GF-D8 (cell line): ENCODE measurements at places on chromosomes 7 and 10.

DNA sequence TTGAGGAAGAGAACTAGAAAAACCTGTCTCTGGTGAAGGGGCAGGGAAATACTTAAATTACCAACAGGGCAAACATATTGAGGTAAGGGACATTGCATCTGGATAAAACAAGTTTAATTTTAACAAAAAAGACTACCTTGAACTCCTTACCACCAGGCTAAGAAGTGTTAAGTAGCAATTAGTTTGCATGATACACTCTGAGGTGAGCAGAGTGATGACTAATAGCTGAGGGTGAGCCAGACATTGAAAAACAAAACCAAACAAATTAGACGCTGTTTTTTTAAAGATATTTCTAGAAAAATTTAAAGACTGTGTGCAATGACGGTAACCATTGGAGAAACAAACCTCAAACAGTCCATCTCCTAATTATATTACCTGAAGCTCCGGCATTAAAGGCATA, 105.9 kb downstream of the ANKRD7 start:
- DNase-seq: no peak

DNA sequence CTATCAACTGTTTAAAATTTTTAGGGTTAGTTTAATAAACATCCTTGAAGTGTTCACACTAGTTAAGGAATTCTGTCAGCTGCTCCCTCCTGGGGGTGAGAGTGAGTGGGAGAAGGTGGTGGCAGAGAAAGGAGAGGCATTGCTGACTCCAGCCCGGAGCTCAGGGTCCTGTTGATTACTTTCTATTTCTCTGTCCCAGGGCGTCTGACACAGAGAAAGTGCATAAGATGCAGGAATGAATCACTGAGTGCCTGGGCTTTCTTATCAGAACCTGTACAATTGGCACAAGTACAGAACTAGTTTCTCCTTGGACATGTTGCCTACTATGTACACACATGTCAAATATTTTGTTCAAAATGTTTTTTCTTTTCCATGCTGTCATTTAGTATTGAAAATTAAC, 410.8 kb upstream of the COBL start:
- DNase-seq: no peak

DNA sequence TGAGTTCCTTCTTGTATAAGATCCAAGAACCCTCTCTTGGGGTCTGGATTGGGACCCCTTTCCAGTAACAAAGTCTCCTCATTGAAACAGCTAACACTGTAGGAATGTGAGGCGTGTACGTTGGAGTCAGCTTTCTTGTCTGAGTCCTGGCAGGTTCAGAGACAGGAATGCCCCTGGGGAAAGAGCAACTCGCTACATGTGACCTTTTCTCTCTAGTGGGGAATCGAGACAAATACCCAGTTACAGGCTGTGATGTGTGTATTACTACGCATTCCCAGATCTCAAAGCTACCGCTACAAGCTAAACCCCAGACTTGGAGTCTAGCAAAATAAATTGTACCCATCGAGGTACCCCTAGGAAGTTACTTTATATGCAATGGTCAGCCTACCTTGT, 85.6 kb upstream of the FRMD4A start:
- DNase-seq: no peak

GRCh38 chr10:9297580-9297979, 1243.1 kb downstream of the GATA3 start:
- DNase-seq: no peak

- no peak for DNase-seq
These were observed 60.9 kb upstream of the ADRB1 start for GRCh38 chr10:113982769-113983168.

GRCh38 chr10:32887481-32887880, 70.5 kb downstream of the ITGB1 start:
- DNase-seq: no peak

DNA sequence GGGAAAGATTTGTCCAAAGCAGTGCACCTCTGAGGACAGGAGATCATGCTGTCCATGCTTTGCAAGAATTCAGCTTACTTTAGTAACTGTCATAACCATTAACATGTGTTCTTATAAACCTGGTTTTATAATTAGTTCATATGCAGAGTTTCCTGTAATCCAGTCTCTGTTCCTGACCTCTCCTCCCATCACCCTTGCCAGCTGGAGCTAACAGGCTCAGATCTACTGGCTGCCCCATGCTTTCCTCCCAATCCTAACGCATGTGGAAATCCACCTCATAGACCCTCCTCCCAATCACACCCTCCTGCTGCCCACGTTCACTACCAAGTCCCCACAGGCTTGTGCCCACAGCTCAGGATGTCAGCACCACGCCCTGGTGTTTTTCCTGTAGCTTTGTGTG, 45.3 kb upstream of the PFKP start:
- DNase-seq: no peak

DNA sequence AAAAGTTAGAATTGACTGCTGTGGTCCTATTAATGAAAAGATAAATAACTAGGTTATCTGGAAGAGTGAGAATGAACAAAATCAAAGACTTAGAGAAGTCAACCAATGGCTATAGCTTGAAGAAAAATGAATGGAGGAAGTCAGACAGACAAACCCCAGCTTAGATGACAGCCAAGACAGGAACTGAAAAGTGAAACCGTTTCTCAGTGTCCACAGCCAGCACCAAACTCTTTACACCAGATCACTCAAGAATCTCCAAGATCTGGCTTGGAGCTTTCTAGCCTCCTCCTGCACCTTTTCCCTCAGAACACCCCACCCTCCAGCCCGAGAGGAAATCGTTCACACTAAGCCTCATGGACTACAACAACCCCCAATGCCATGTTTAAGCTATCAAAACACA, 167.0 kb downstream of the SFMBT2 start:
- no peak for DNase-seq

DNA sequence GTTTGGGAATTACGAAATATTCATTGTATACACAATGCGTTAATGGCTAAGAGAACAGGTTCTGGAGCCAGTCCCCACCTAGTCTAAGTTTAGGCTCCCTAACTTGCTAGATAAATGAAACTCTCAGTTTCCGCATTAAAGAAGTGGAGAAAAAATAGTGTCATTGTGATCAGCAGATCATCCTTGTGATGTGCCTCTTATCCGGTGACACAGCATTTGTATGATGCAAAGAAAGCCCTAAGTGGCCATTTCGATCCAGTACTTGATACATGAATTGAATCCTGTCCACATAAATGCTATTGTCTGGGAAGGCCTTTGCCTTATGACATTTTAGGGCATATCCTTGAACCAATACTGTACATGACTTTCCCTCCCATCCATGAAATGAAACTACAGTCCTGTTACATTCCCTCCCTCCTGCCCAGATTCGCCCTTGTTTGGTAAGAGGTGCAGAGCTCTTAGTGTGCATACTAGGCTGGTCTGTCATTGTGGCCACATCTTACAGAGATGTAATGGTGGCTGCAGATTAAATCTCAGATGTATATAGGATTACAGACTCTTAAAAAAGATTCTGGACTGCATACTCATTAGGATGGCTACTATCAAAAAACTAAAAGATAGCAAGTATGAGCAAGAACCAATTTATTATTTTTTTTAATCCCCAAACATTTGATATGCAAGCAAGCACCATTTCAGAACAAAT, 80.9 kb downstream of the LRRC4 start:
- DNase-seq: no peak

GRCh38 chr10:89937494-89937893, 236.1 kb downstream of the KIF20B start:
- no peak for DNase-seq

DNA sequence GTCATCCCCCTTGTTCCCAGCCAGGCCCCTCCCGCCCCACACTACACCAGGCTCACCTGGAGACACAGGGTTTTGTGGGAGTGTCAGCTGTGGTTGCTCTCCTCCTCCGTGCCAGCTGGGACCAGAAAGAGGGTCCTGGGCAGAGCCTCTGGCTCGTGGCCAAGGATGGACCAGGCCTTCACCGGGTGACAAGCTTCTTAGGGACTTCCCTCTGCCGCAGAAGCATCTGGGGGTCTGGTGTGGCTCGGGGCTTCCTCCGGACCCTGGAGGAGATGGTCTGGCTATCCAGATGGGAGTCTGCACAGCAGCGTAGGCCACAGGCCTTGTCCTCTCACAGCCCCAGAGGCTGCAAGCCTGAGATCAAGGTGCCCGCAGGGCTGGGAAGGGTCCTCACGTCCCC, 63.8 kb upstream of the CFAP46 start:
- no peak for DNase-seq

DNA sequence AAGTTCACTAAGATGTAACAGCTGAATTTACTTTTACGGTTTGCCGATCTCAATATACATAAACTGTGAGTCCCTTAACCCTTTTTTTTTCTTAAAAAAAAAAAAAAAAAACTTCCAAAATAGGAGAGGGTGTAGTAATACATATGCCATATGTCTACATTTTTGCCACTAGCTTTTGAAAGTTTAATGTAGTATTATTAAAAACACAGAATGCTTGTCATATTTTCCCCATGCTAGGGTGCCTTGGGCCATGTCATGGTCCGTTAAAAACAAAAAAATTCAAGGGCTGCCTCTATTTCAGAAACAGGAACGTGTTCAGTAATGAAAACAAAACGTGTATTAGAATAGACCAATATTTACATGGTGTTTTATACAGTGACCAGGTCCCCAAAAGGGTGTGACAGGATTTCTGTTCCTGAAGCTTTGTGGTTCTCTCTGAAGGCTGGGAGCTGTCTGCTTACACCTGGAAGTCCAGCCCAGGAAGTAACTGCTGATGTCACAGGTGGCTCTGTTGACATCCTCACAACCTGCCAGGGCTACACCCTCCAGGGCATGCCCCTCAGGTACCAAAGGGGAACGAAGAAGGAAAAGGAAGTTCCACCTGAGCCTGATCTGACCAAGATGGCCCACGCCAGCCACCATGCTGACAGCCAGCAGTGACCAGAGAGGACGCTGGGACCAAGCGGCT, 79.0 kb downstream of the COBL start:
- no peak for DNase-seq

GRCh38 chr10:16992611-16993119, 136.9 kb downstream of the CUBN start:
- no peak for DNase-seq

DNA sequence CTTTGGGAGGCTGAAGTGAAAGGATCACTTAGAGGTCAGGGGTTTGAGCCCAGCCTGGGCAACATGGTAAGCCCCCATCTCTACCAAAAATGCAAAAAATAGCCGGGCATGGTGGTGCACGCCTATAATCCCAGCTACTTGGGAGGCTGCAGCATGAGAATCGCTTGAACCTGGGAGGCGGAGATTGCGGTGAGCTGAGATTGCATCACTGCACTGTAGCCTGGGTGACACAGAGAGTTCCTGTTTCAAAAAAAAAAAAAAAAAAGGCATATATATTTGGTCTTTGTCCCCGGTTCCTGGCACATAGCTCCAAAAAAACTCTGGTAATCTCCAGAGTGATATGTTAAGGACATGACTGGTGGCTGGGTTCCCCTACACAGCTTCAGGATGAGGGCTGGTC, 147.3 kb downstream of the SEC23IP start:
- DNase-seq: no peak

- DNase-seq: no peak
These were observed 727 bp downstream of the RET start for GRCh38 chr10:43077421-43078171.

- DNase-seq: no peak
These were observed 3.3 kb downstream of the ETV1 start for GRCh38 chr7:13986208-13986607.

- DNase-seq: no peak
These were observed 23.1 kb downstream of the TCAF1 start for GRCh38 chr7:143878884-143879283.

- DNase-seq: no peak
These were observed 333 bp downstream of the SMNDC1 start for GRCh38 chr10:110304394-110304779.

GRCh38 chr10:104472957-104473745, 119.5 kb downstream of the CFAP58 start:
- peak; percentile 65 for DNase-seq

- no peak for DNase-seq
These were observed 101.6 kb downstream of the CCSER2 start for GRCh38 chr10:84429926-84430520.

- DNase-seq: no peak
These were observed 79.5 kb downstream of the CARD11 start for GRCh38 chr7:2964208-2964607.

GRCh38 chr10:112115781-112116385, 67.7 kb downstream of the GPAM start:
- DNase-seq: no peak

DNA sequence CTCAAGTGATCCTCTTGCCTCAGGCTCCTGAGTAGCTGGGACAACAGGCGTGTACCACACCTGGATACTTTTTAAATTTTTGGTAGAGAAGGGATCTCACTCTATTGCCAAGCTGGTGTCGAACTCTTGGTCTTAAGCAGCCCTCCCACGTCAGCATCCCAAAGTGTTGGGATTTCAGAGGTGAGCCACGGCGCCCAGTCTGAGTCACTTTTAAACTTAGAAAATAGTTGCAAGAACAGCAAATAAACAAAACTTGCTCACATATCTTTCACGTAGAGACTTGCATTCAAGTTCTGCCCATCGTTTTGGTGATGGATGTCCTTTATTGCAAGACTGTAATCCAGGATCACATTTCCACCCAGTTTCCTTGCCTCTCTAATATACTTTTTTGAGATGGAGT, 16.6 kb downstream of the GTF2I start:
- no peak for DNase-seq

- DNase-seq: no peak
These were observed 8.1 kb downstream of the GDF2 start for GRCh38 chr10:47330366-47330765.

DNA sequence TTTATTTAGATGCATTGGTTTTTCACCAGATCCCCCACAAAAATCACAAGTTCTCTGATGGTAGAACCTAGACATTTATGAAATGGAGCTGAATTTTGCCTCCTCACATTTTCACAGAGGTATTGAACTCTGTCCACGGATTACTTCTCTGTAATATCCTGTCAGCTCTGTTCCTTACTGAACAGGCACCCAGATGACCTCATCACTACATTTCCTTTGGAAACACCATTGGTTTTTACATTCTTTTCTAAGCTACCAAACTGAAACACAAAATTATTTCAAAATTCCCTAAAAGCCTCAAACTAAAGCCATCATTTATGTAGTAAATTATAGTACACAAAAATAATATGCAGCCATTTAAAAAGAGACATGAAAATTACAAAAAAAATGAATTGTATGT, 98.3 kb upstream of the KCNIP2 start:
- DNase-seq: no peak

DNA sequence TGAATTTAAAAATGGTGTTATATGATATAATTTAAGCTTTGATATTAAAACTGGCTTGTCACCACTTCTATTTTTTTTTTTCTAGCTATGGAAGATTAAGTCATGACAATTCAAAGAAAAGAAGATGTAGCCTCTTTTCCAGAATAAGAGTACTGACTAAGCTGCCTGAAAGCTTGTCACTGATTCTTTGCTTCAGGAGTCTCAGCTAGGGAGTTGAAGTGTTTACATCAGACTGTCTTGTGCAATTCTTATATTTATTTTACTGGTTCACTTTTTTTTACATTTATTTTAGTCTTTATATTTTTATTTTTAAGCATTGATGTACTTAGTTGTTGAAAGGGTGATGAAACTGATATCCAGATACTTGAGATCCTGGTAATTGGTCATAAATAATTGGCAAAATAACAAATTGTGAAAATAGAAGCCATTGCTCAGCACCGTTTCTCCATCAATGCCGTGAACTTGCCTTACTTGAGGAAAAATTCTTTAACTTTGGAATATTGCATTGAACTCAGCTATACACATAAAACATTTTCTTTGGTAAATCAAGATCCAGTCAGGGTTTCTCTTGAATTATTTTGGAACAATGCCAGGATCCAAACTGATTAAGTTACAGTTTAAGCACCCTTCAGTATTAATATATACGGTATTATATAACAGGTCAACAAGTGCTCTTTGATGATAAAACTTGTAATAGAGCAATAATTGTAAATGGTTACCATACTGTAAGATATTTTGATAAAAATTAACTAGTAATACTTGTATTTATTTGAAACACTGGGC, 156.4 kb downstream of the PHTF2 start:
- DNase-seq: no peak
